ENCODE measurements at places on chromosomes 1 and 21.

DNA sequence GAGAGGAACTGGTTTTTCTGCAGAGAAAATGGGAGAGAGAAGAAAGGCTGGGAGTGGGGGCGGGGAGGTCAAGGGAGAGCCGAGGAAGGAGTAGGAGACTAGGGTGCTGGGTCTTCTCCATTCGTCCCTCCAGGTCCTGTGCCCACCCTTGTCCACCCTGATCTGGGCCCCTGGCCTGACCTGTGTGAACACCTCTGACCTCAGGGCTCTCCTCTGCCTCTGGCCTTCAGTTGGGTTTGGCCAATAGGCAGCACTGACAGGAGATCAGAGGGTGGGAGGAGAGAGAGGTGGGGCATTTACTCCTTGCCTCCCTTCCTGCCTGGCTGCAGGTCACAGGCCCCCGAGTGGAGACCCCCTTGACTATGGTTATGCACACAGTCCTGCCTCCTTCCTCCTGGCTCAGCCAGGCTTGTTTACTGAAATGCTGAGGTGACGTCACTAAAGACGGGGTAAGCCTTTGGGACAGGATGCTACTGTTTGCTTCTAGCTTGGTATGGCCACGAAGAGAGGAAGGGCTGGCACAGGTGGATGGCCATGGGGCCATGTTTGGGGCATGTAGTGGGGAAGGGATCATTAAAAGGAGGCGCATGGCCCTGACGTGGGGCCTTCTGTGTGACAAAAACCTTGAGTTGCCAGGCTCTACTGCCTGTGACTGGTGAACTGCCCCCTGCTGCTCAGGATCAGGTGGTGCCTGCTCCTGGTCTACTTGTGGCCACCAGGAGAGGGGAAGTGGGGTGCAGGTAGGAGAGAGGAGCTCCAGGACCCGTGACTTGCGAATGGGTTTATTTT is 248.7 kb upstream of the CSF3R start:
- DNase-seq, result no peak

DNA sequence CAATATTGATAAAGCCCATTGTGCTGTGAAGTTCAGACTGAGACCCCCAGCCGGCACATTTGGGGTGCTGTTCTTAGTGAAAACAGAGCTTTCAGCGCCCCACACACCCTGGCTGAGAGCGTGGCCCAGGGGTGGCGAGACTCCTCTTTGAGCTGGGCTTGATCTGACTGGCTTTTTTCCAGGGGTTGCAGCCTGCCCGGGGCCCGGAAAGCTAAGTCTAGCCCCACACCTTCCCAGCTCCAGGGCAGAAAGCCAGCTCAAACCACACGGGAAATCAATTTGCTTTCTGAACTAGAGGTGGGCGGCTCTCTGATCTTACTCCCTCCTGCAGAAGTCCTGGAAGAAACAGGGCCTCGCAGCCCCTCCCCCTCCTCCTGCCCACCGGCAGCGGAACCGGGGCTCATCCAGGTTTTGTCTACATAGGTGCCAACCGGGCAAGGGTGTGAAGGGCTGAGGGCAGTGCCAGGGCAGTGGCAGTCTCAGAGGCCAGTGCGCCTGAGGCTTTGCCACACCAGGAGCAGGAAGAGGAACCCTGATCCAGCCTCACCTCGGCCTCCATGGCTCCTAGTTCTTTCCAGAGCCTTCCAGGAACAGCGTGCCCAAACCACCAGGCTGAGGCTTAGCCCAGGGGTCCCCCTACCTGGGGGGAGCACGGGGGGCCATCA is 155.3 kb downstream of the NPHP4 start:
- no peak for DNase-seq

DNA sequence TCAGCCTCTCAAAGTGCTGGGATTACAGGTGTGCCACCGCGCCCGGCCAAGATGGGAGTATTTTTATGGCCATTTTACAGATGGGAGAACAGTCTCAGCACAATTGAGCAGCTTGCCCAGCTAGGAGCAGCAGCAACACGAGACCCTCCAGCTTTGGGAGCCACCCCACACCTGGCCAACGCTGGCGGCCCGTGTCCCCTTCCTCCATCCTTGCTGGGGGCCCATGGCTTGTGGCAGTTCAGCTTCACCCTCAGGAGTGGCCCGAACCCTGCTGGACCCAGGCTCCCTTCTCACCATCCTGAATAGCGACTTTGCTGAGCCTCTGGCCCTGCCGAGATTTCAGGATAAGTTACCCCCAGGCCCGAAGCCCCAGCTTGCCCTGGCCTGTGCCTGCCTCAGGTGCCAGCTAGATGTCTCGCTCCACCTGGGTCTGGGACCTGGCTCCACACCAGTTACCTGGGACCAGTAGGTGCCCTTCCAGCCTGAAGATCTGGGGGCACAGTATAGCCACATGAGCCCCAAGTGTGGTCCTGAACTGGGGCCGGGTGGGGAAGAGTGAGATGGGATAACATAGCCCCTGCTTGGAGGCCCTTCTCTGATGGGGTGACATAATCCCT is 19.2 kb downstream of the SLC66A1 start:
- DNase-seq, result no peak

GRCh38 chr1:164880199-164880598 is 321.2 kb downstream of the PBX1 start:
- DNase-seq, result no peak

- DNase-seq, result no peak
Measured at GRCh38 chr1:46173361-46173856, 1.5 kb upstream of the TSPAN1 start.

GRCh38 chr1:216450227-216450626 is 27.0 kb upstream of the USH2A start:
- no peak for DNase-seq

DNA sequence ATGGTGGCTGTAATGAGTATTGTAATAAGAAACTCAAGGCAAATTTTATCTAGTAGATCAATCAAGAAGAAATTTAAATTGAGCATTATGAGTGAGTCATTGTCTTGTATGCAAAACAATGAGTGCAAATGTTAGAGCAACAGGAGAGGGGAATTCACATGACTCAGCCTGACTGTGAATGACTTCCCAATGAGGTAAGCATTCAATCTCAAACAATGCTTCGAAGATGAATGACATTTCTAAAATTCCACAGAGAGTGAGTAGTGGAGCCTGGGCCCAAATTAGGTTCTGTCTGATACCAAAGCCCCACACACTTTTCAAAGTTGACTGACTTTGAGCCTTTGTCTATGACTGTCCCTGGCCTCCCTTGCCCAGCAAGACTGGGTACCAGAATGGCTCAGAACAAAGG is 738.0 kb downstream of the PTPRU start:
- no peak for DNase-seq

GRCh38 chr1:204848579-204848978 is 22.1 kb upstream of the NFASC start:
- DNase-seq, result no peak

GRCh38 chr21:43337901-43338655 is 88.9 kb downstream of the SIK1 start:
- no peak for DNase-seq

- no peak for DNase-seq
Measured at GRCh38 chr21:36803051-36803645, 104.2 kb downstream of the SIM2 start.

- peak; percentile 100 for DNase-seq
Measured at GRCh38 chr1:38026592-38027200, 14.2 kb downstream of the UTP11 start.
